ENCODE measurements at places on chromosomes 2 and 18. TPM values are rescaled to one million over a fixed set of nuclear protein-coding genes. Genes with fewer than 3 reads are reported as not detected.

- DNase-seq, result no peak
Observed at GRCh38 chr18:57803103-57803969, at the start of gene ATP8B1. ATP8B1 (minus strand) TSS chr18:57803315; CDS start chr18:57731807, 71,508 bp downstream.

- DNase-seq, result no peak
Observed at GRCh38 chr18:59959073-59959472, 59.3 kb downstream of the PMAIP1 start.

- DNase-seq, result no peak
Observed at GRCh38 chr2:8368463-8368862, 313.4 kb upstream of the ID2 start.

DNA sequence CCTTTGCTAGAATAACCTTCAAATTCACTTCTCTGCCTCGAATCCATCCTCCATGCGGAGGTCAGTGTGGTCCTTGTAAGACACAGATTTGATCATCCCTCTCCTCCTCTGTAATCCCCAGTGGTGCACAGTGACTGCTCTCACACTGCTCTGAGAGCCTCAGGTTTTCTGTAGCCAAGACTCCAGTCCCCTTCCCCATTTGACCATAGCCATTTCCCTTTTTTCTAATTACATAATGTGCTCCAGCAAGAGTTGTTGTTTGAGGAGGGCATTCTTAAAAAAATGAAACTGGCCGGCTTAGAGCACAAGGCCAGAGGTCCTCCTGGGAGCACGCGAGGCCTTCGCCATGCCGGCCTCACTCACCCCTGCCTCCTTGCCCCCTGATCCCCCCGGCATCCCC is 34.7 kb upstream of the LPIN1 start:
- DNase-seq, result no peak

DNA sequence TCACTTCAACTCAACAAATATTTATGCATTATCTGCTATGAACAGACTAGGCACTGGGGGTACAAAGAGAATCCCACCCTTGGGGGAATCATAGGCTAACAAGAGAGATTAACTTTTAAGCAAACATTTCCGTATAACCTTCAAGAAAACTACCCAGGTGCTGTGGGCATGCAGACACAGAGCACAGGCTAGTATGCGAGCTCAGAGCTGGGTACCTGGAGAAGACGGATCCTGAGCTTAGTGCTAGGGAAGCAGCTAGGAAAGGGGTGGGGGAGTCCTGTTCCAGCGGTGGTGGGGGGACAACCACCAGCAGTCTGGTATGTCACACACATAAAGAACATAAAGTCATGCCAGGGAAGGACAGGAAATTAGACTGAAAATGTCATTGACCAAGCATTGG is 17.5 kb upstream of the DSG3 start:
- no peak for DNase-seq

DNA sequence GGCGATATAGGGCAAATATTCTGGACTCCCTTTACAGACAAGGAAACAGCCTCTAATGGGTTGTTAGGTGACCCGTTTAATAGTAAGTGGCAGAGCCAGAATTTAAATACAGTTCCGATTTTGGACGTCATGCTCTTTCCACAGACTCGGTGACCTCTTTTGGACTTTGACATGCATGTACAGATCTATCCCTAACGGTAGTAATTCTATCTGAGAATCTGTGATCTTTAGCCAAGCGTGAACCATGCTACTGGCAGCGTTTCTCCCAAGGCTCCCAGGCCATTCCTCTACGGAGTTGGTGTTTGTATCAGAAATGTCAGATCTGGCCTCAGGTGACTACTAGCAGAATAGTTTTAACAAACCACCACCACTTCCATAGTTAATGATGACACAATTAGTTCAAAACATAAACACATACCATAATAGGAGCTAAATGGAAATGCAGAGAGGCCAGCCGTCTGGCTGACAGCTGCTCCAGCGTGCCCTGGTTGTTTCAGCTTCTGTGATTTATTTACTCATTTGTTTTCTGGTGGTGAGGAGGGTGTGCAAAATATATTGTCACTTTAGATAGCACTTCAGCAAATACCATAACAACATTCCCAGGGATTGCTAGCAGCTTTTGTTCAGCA is 304.6 kb upstream of the LYPD1 start:
- DNase-seq, result no peak

DNA sequence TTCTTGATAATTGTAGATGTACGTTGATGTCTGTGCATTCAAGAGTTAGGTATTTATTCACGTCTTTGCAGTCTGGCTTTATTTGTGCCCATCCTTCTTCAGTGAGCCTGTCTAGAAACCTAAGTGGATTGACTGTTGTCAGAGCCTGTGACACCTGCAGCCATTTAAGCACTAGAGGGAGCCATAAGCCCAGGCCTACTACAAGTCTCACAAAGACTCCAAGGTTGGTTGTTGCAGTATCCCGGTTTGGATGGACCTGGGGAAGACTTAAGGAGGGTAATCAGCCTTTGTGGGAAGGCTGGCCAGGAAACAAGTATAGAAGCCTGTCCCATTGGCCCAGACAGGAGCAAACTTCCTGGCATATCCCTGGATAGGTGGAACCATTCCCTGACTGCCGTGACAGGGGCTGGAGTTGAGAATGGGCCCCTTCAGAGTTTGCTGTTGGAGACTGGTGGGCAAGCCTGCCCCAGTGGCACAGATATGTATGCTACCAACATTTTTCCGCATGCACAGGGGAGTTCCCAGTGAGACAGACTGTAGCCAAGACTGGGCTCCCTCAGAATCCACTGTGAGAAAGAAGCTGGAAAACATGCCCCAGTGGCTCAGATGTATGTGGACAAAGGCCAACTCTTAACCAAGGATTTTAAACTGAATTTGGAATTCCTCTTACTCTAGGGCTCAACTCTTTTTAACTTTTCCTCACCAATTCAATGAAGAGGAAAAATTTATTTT is 9.3 kb upstream of the LRRC30 start:
- no peak for DNase-seq

DNA sequence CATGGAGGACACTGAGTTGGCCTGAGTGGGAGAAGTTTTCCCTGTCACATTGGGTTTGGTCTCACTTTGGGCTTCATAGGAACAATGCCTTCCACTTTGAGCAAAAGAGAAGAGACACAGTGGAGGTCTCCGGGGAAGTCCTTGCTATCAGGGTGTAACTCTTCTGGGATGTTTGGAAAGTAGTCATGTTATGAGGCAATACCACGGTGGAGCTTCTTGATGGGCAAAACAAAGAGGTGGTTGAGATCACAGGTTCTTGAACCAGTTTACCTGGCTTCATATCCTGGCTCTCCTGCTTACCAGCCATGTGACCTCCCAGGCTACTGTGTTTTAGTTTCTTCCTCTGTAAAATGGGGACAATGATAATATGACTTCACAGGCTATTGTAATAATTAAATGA is 478.6 kb downstream of the SLC4A3 start:
- DNase-seq, result no peak

DNA sequence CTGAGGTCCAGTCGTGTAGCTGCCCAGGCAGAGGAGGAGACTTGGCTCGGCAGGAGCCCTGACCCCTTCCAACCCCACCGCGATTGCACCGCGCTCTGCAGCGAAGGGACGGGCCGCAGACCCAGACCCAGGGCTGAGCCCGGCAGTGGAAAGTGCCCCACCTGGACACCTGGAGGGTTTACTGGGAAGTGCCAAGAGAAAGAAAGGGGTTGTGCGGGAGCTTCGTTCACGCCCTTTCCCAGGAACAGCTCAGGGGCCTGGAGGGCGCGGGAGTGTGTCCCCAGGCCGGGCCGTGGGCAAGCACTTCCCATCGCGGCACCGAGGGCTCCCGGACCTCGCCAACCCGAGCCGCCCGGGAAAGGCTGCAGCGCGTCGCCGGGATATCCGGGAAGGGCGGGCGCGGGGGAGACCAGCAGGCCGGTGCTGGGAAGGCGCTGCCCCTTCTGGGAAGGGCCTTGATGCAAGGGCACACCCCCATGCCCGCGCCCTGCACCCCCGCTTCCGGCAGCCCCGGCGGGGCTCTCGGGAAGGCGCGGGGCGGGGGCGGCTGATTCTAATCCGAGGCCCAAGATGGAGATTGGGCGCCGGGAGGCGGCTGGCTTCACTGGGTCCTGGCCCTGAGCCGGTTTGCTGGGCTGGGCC is 36.1 kb upstream of the MRPL33 start:
- DNase-seq, result no peak

DNA sequence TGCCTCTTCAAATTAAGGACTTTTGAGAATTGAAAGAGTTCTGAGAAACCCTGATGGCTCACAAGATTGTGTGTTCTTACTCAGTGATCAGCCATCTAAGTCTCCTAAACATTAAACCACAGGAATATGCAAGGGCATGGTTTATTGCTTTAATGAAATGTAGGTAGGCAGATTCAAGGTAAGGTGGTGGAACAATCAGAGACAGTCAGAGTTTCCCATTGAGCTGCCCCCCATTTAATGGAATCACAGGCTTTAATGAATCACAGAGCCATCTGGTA is 107.8 kb upstream of the LRATD1 start:
- DNase-seq, result no peak

GRCh38 chr2:208437755-208438154 is 31.2 kb downstream of the PTH2R start:
- no peak for DNase-seq

GRCh38 chr2:216090369-216090786 is 8.7 kb downstream of the TMEM169 start:
- no peak for DNase-seq

- DNase-seq, result no peak
Observed at GRCh38 chr2:120836281-120836680, 100.6 kb downstream of the GLI2 start.

DNA sequence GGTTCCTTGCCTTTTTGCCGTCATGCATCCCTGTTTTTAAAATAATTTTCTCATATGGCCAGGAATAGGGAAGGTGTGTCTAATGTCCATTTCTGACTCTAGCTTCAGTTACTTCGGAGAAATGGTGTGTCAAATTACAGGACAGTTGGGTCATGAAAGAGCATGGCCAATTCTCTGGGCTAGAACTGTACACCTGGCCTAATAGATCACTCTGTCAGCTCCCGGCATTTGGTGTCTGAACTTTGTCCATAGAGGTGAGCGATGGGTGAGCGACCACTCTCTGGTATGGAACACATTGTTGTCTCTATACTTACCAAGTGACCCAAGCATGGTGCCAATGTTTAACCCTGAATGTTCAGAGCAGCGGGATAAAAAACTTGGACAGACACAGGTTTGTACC is 38.3 kb upstream of the ASB18 start:
- DNase-seq, result no peak

Gene CFLAR
- polyA plus RNA-seq, result 46.2 TPM

Gene NXPH2
- polyA plus RNA-seq, result 4.6 TPM

Gene CNNM4
- 12.2 TPM for polyA plus RNA-seq

Gene DOK1
- 10.8 TPM for polyA plus RNA-seq

Gene SLC14A1
- 4.0 TPM for polyA plus RNA-seq

Gene SERPINB2
- 0.10 TPM for polyA plus RNA-seq
